ENCODE measurements at places on chromosomes 1 and 21.

DNA sequence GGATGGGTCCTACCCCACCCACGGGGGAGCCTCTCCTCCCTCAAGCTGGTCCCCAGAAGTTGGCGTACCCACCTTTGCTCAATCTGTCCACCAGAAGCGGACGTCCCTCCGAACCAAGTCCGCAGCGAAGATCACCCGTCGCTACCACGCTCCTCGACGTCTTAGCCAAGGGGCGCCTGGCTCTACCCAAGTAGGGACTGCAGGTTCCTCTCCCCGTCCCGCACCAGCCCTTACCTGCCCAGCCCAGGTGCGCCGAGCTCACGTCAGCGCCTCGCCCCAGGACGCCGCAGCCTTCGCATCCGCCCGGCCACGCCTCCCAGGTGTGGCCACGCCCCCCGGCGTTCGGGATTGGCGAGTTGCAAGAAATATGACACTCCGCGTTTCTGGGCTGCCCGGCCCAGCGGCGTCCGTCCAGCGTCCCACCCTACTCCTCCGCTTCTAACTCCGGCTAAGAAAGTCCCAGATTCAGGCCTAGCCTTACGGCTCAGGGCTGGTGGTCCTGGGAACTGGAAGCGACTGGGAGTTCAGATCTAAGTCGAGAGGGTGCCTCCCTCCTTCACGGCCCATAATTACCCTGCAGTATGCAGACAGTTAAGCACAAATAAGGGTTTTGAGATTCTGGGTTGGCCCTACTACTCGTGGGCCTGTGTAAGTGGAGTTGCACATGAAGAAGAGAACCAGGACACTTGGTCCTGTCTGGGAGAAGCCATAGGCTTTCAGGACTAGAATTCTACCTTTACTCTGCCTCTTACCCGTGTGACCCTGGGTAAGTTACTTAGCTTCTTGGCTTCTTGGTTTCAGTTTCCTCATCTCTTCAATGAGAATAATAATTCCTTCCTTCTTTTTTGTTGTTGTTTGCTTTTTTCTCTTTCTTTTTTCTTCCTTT is at the start of gene IRF6:
Gene IRF6 (minus strand): TSS at position 268 of the 886 bp plus-strand sequence. CDS start 4,729 bp downstream, outside the sequence.
- DNase-seq: peak; percentile 50

DNA sequence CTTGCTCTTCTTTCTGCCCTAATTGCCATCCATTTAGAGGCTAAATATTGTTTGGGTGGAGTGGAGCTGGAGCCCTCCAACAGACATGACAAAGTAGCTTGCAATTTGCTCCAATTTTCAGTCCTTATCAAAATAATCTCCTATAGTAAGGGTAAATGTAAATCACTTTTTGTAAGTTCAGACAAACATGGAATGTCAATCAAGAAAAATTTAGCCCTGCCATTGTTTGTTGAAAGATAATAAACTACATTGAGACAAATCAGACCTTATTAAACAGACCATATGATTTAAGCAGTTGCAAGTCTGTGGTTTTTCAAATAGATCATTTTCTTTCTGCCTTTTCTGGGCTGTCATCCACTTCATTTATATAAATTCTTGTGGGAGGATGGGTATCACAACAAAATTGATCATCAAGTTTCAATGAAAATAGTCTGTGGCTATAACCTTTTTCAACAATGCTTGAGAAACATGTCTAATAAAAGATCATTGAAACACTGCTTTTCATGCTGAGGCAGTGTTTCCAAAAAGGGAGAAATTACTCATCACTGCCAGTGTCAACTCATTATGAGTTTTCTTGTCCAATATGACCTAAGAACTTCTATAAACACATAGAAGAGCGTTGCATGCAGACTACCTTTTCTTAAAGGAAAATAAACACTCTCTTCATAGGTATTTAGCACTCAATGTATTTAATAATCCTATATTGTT is 1152.0 kb upstream of the B3GALT2 start:
- no peak for DNase-seq

GRCh38 chr1:46131712-46132528 is 509 bp downstream of the PIK3R3 start:
- DNase-seq: peak; percentile 92

DNA sequence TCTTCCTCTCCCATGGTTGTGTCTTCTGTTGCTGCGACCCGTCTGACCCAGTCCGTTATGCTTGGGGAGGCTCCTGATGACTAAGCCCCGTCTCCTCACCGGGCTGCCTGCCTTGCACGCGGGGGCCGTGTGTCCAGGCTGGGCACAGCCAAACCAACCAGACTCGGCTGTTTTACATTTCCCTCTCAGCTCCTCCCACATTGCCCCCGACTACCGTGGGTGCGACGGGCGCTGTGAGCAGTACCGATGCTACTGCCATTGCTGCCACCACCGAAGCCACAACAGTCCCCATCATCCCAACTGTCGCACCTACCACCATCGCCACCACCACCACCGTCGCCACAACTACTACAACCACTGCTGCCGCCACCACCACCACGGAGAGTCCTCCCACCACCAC is 46.0 kb upstream of the CNTN2 start:
- DNase-seq: no peak
